ENCODE measurements at places on chromosomes 4 and X.

DNA sequence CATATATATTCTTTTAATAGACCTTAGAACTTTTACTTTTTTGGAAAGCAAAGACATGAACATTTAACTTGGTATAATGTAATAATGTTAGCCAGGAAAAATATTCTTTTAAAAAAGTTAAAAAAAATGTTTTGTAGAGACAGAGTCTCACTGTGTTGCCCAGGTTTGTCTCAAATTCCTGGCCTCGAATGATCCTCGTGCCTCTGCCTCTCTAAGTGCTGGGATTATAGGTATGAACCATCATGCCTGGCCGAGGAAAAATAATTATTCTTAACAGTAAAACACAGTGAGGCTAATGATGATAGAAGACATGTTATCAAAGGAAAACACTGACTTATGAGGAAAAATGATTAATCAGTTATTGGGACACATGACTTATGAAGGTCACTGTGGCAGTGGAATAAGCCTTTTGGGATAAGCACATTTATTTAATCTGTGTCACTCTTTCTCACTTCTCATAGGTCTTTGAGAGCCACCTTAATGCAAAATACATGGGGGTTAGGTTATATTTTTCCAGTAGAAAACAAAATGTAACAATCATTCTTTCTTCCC, 6.0 kb upstream of the BMP2K start:
- DNase-seq, result no peak

DNA sequence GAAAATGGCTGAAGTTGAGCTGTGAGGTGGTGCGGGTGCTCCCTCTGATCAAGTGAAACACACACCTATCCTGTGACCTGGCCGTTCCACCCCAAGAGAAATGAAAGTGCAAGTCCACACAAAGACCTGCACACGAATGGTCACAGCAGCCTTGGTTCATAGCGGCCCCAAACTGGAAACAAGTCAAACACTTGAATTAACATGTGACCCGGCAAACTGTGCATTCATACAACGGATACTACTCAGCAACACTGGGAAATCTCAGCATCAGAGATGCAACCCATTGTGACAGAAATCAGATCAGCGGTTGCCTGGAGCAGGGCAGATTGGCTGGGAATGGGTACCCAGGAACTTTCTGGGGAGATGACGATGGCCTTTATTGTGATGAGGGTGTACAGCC, 7.6 kb downstream of the G6PD start:
- DNase-seq, result no peak

DNA sequence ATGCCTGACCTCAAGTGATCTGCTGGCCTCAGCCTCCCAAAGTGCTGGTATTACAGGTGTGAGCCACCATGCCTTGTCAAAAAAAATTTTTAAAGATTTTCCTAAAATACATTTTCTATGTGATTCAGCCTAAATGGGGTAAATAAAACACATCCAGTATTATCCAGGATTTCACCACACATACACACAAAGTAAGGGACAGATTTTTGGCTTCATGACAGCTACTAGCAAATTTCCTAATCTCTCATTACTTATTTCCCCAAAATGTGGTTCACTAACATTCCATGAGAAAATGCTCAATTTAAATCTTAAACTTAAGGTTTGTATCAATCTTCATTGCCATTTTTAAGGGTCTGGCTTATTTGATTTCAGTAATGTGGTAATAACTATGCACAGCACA, 348.5 kb upstream of the INTU start:
- no peak for DNase-seq

GRCh38 chrX:69311936-69312670, 146.8 kb upstream of the PJA1 start:
- no peak for DNase-seq

DNA sequence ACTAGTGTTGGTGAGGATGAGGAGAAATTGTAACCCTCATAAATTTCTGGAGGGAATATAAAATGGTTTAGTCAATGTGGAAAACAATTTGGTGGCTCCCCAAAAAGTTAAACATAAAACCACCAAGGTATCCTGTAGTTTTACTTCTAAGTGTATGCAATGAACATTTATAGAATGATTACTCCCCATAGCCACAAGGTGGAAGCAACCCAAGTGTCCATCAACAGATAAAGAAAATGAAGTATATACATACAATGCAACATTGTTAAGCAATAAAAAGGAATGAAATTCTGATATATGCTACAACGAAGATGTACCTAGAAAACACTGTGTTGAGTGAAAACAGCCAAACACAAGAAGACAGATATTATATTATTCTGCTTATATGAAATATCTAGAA, 569.1 kb upstream of the GRID2 start:
- DNase-seq, result no peak

DNA sequence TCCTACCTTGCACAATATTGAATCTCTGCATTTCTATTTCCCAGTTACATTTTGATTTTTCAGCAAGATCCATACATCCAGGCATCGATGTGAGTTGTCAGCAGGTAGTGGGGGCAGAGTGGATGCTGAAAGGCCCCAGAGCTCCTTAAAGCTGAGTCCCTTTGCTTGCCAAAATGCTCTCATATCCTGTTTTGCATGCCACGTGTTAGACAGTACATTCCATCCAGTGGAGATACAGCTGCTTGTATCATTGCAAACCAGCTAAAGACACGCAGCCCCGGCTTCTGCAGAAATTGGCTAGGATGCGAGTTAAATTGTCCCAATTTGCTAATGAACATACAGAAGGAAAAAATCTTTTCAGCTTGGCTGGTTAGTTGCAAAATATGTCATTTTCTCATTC, 179.6 kb upstream of the MXRA5 start:
- no peak for DNase-seq

GRCh38 chr4:86917212-86918039, 17.4 kb upstream of the AFF1 start:
- DNase-seq, result no peak

GRCh38 chr4:76703676-76704075, 194.3 kb downstream of the SOWAHB start:
- DNase-seq, result no peak

GRCh38 chrX:18173494-18174180, 47.0 kb downstream of the BEND2 start:
- DNase-seq, result no peak

DNA sequence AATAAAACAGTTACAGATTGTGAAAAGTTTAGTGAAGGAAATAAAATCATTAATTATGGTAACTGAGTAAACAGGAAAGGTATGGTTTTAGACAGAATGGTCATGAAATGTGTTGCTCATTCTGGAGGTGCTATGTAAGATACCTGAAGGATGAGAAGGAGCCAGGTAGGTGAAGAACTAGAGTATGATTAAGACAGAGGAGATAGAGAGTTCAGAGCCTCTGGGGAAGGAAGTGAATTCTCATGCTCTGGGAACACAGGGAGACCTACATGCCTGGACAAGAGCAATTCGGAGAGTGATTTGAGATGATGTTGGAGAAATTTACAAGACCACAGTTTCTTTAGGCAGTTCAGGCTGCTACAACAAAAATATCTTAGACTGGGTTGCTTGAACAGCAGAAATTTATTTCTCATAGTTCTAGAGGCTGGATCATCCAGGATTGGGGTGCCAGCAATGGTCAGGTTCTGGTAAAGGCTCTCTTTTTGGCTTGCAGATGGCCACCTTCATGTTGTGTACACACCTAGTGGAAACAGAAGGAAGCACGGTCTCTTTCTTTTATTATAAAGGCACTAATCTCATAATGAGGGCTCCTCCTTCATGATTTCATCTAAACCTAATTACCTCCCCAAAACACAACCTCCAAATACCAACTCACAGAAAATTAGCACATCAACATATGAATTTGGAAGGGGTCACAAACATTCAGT, 1416.1 kb downstream of the PCDH7 start:
- DNase-seq, result no peak

- no peak for DNase-seq
Observed at GRCh38 chrX:110182362-110182761, 135.5 kb downstream of the AMMECR1 start.

GRCh38 chr4:184385705-184386141, 88.6 kb downstream of the IRF2 start:
- DNase-seq, result no peak

- no peak for DNase-seq
Observed at GRCh38 chr4:171644430-171645057, 168.7 kb upstream of the GALNTL6 start.
